PC-9 (cell line): ENCODE measurements at places on chromosomes 6 and 20. TPM values are rescaled to one million over a fixed set of nuclear protein-coding genes. Genes with fewer than 3 reads are reported as not detected.

DNA sequence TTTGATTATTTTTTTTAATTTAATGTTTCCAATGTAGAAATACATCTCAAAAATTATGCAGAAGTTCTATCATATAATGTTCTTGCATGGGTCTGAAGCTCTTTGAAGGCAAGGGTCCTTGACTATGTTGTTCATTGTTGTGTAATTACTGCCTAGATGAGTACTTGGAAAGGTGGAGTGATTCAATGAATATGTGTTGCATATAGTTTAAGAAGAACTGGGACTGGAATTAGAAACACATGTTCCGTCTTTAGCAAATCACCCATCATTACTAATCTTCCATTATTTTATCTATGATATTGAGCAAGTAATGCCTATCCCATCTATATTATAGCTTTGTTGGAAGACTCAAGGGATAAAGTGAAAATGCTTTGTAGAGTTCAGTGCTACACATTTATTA lies 147.3 kb downstream of the LAMA2 start:
- no peaks in the 10 kb centered on the region; the same call in 1 of the 2 replicates for H3K4me1 ChIP-seq
- no peak overlapping the region for H3K4me3 ChIP-seq
- DNase-seq: no peak
- H3K36me3 ChIP-seq: no peaks in the 10 kb centered on the region
- no peaks in the 10 kb centered on the region for H3K27me3 ChIP-seq
- no peak overlapping the region for H3K27ac ChIP-seq

GRCh38 chr6:90123831-90124230 lies 172.8 kb downstream of the BACH2 start:
- no peaks in the 10 kb centered on the region for H3K4me1 ChIP-seq
- H3K36me3 ChIP-seq: no peaks in the 10 kb centered on the region
- no peak for DNase-seq
- H3K4me3 ChIP-seq: no peak overlapping the region
- no peak overlapping the region for H3K27ac ChIP-seq
- H3K27me3 ChIP-seq: no peaks in the 10 kb centered on the region

GRCh38 chr6:77447254-77447653 lies 16.0 kb downstream of the HTR1B start:
- H3K4me3 ChIP-seq: no peak overlapping the region
- no peaks in the 10 kb centered on the region for H3K36me3 ChIP-seq
- no peak overlapping the region for H3K27ac ChIP-seq
- no peaks in the 10 kb centered on the region for H3K4me1 ChIP-seq

Gene PGM3
- 22.1 and 33.8 TPM in 2 replicates for total RNA-seq

Gene KIF3B
- 41.4 and 52.3 TPM in 2 replicates for total RNA-seq

Gene SNAI1
- 2.2 and 3.6 TPM in 2 replicates for total RNA-seq

Gene CCN6
- not detected in 2 replicates for total RNA-seq

Gene ARFGEF3
- total RNA-seq: 9.9 and 10.0 TPM in 2 replicates
